ENCODE measurements at places on chromosomes 4 and X. TPM values are rescaled to one million over a fixed set of nuclear protein-coding genes. Genes with fewer than 3 reads are reported as not detected.

DNA sequence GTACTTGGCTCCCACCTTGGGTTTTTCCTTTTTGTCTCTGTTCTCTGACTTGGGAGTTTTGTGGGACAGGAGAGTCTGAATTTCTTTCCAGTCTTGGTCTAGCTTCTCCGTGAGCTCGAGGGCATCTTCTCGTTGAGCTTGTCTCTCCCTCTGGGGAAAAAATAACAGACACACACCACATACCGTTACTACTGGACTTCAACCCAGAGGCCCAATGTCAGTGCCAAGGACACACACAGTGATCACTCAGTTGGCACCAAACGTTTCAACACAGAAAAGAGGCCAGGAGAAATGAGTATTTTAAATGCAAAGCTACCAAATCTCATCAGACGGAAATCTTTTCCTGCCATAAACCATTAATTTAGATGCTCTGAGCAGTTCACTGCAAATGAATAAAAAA lies 9.7 kb downstream of the NOP14 start:
- DNase-seq: no peak

DNA sequence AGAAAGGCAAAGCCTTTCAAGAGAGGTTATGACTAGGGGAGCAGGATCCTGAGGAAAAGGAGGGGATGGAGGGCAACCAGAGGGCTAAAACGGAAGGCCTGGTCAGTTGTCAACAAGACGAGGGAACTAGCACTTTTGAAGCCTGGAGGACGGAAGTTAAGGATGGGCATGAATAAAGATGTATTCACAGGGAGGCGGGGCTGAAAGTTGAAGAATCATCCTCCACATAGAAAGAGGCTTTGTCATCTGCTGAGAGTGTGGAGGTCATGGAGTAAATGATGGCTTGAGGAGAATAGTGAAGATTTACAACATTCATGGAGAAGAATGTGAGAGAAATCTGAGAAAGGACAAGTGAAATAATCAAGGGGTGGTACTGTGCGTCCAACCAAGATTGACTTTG lies 137.5 kb downstream of the MAGEB17 start:
- DNase-seq: no peak

- no peak for DNase-seq
Measured at GRCh38 chrX:19642241-19643109, 127.2 kb upstream of the MAP3K15 start.

- no peak for DNase-seq
Measured at GRCh38 chrX:50815120-50815519, 1.1 kb upstream of the SHROOM4 start.

The RAB39B gene
- total RNA-seq: 16.4 TPM

DNA sequence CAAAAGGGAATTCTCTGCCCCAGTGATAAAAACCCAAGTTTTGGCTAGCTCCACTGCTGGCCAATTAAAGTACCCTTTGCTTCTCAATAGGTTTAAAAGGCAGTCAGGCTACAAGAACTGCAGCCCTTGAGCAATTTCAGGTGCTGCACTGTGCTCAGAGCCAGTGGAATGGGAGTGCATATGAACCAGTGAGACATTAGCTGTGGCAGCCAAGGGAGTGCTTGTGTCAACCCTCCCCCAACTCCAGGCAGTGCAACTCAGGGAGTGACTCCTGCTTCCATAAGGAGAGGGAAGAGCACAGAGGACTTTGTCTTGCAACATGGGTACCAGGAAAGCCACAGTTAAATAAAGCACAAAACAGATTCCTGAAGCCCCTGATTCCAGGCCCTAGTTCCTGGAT lies 61.6 kb upstream of the VAMP7 start:
- DNase-seq: no peak

The PDGFRA gene
- total RNA-seq: not detected

DNA sequence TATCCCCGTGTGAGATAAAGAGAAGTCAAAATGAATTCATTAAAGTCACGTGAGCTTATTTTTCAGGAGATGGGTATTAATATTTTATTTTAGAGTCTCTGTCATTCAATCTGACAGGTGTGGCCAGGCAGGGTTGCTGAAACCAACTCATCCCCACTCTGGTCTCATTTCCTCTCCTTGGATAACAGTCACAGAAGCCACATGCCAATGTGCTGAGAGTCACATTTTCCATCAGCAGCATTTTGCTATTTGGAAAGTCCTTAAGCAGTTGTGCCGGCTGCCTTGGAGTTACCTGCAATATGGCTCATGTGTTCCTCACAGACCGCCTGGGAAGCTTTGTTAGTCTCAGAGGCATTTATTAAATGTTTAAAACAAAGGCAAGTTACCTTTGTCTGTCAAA lies 302.3 kb downstream of the DCHS2 start:
- no peak for DNase-seq

DNA sequence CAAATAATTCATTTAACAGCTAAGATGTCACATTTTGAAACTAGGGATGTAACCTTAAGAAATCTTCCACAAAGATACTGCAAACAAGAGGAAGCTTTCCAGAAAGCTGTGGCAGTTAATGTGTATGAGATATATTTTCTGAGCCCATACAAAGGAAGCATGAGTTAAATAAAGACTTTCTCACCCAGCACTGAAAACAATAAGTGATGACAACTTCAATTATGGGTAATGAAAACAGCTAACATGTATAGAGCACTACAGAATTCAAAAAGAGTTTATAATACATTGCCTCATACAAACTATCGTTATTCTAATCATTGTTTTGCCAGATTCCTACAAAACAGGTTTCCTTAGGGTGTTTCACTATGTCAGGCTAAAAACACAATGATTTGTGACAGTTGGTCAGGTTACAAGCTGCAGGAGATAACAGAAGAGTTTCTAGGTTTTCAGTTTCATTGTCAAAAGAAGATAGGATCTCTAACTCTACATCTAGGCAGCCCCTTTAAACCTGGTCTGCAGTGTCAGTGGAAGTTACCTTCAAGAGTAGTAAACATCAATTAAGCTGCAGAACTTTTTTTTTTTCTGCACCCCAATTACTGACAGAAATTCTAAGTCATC lies 618.1 kb upstream of the ADGRL3 start:
- no peak for DNase-seq

The BCLAF3 gene
- total RNA-seq: 4.3 TPM

DNA sequence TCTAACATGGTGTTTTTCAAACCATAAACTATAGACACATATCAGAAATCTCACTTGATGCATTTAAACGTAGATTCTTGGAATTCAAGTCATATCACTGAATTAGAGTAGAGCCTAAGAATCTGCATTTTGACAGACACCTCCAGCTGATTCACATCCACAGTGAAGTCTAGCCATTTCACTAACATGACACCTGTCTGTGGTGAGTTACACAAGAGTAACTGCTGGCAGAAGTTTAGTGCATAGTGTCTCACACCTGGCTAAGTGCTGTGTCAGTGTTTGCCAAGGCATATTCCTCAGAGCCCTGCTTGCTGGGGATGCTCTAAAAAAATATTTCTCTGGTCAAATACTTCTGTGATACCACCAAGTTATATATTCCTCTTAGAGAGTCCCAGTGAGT lies 237.5 kb upstream of the DIAPH2 start:
- DNase-seq: no peak

DNA sequence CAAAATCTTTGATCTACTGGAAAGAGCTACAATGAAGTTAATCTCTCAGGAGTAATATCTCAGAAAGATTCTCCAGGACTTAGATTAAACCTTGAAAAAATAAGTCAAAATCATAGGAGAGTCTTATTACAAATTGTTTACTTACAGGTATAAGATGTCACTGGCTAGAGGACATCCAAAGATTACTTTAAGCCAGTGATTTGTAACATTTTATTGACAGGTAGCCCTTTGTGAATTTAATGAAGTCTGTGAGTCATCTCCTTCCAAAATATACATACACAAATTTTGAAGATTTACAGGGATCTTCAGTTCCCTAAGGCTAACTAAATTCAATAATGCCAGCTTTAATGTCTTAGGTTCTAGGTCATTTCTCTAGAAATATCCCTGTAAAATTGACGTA lies 359.7 kb downstream of the EPHA5 start:
- DNase-seq: no peak

The NEUROG2 gene
- not detected for total RNA-seq

Measured in activated CD4-positive, alpha-beta T cell treated with anti-CD3 and anti-CD28 coated beads for 36 hours (primary cell).